ENCODE measurements at places on chromosomes 11 and 22.

DNA sequence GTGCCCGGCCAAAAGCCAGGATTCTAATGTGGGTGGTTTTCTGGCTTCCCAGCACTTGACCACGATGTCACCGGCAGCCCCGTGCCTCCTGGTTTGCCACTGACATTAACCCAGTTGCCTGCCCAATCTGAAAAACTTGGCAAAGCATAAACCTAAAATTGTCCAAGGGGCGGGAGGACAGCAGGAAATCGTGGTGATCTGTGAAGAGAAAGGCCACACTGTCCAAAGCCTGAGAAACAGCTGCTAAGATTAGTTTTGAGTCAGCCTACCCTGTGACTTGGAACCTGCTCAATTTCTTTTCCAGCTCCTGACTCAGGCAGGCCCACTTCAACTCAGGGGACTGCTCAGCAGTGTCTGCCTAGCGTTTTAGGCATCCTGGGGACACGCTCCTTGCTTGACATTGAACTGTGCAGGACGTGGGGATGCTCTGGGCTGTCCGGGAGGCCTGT is 8.2 kb upstream of the F2 start:
- DNase-seq: peak; percentile 88

- DNase-seq: peak; percentile 46
Measured at GRCh38 chr11:108733479-108734116, 68.7 kb downstream of the DDX10 start.

DNA sequence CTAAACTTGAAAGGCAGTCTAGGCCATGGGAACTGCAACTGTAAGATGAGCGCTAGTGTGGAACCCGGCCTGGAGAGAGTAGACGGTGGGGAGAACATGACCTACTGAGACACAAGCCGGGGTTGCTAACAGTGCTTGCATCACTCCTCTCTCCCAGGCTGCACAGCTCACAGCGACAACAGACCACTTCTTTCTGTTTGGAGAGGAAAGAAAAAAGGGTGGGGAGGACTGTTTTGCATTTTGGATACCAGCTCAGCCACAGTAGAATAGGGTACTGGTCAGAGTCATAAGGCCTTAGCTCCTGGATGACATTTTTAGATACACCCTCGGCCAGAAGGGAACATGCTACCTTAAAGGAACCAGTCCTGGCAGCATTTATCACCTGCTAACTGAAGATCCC is 22.2 kb upstream of the OR52M1 start:
- DNase-seq: no peak

GRCh38 chr11:33687733-33688479 is 12.7 kb downstream of the C11orf91 start:
- DNase-seq: peak; percentile 73

DNA sequence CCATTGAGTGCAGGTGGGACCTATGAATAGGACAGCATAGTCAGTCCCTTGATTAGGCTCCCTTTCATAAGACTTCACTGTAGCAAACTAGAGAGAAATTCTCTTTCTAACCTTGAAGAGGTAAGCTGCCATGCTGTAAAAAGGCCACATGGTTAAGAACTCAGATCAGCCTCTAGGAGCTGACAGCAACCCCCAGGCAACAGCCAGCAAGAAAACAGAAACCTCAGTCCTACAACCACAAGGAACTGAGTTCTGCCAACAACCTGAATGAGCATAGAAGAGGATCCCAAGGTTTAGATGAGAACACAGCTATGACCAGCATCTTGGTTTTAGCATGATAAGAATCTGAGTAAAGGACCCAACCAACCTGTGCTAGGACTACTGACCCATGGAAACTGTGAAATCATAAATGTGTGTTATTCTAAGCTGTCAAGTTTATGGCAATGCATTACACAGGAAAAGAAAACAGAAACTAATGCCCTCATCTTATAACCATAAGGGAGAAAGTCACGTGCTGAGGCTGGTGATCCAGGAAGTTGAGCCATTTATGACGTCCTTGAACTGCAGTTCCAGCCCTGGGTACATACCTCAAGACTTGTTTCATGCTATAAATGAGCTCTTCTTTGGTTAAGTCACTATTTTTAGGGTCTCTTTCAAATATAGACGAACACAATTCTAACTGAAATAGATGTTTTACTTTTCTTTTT is 43.3 kb downstream of the RAB38 start:
- DNase-seq: no peak

DNA sequence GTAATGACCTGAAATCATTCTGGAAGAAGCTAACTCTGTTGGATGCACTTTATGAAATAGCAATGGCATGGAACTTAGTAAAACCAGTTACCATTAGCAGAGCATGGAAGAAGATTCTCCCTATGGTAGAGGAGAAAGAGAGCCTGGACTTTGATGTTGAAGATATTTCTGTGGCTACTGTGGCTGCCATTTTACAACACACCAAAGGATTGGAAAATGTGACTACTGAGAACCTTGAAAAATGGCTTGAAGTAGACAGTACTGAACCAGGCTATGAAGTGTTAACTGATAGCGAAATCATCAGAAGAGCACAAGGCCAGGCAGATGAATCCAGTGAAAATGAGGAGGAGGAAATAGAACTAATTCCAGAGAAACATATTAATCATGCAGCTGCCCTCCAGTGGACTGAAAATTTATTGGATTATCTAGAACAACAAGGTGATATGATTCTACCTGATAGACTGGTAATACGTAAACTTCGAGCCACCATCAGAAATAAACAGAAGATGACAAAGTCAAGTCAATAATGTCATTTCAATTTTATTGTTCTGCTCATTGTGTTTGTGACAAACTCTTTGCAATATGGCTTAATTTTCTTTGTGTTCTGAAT is 2.0 kb downstream of the JRKL start:
- peak; percentile 2 for DNase-seq

GRCh38 chr11:115287266-115287665 is 216.9 kb downstream of the CADM1 start:
- DNase-seq: no peak

DNA sequence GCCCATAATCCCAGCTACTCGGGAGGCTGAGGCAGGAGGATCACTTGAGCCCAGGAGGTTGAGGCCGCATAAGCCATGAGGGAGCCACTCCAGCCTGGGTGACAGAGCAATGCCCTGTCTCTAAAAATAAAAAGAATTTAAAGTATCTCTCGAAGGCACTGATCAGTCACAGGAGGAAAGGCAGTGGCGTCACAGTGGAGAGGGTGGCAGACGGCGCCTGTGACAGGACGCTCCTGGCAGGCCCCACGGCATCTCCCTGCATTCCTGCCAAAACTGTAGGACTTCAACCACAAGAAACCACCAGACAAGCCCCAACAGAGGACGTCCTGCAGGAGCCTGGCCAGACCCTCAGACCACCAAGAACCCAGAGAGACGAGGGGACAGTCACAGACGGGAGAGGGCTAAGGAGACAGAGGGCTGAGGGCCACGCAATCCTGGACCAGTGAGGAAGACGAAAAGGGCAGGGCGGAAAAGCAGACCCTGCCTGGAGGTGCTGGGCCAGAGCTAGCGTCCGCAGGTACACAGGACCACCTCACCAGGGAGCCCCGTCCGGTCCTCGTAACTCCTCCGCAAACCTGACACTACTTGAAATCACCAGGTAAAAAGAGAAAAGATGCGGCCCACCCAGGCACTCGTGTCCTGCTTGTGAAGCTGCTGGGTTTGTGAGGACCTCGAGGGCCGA is 5.9 kb downstream of the RNH1 start:
- no peak for DNase-seq

DNA sequence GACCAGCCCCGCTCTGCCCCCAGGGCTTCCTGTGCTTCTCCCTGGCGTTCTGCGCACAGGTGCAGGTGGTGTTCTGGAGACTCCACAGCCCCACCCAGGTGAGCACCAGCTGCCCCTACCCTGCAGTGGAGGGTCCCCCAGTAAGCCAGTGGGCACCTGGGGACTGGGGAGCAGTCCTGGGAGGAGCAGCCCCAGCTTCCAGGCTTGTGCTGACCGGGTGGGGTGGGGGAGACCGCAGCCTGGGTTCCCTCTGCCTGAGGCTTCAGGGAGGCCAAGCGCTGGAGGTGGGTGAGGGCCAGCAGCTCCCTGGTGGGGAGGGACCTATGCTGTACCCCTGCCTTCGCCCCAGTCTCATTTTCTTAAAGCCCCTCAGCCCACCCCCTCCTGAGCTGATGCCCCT is 6.9 kb downstream of the TSPAN32 start:
- no peak for DNase-seq

DNA sequence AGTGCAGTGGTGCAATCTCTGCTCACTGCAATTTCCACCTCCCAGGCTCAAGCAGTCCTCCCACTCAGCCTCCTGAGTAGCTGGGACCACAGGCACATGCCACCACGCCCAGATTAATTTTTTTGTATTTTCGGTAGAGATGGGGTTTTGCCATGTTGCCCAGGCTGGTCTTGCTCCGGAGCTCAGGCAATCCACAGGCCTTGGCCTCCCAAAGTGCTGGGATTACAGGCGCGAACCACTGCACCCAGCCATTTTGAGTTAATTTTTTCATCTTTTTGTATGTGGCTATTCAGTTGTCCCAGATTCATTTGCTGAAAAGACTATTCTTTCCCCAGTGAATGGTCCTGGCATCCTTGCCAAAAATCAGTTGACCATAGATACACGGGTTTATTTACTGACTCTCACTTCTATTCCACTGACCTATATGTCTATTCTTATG is 63.6 kb downstream of the MAPK1 start:
- no peak for DNase-seq

DNA sequence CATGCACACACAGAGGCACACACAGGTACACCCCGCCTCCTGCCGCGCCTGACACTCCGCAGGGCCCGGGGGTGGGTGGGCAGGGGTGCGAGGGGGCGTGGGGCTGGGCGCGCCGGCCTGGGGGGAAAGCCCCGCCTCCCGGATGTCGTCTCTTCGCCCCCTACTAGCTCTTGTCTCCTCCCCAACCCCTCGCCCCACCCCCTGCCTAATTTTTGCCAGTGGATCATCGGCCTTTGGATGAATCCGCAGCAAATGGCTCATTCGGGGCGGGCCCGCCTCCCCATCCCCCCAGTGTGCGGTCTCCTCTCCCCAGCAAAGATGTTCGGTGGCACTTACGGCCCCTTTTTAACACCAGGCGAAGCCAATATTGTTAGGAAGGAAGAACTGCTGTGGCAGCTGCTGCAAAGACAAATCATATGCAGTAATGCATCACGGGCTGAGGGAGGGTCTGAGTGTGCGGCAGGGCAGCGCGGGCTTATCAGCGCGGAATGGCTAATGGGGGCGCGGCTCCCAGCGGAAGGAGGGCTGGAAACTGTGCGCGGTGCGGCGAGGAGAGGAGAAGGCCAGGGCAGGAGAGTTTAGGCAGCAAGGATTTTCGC is 13.4 kb upstream of the NECTIN1 start:
- DNase-seq: peak; percentile 35

Measured in fibroblast of skin of abdomen (primary cell).